Umbilical cord (tissue), 2 donors: ENCODE measurements at places on chromosomes 16 and 17.
A peak's percentile ranks its signal among the peaks of the same experiment; 100 is the strongest.

GRCh38 chr16:88686062-88686438 lies 257 bp downstream of the SNAI3 start:
- DNase-seq = no peak

GRCh38 chr17:55291114-55291507 lies 26.4 kb downstream of the HLF start:
- DNase-seq = no peak

DNA sequence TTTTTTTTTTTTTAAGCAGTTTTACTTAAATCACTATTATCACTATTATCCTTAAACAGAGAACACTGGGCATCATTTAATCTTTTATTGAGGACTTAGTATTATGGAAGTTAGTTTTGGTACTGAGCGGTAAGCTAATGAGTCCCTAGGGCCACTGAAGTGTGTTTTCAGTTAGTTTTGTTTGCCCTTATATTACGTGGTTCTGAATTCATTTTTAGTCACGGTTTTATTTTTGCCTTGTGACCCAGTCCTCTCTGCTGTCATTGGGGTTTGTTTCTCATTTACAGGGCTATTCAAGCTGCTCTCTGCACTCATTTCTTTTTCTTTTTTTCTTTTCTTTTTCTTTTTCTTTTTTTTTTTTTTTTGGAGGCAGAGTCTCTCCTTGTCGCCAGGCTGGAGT lies 17.3 kb downstream of the RABEP1 start:
- no peak for DNase-seq

- DNase-seq = peak; percentile 67
Measured at GRCh38 chr16:676913-677312, 1.4 kb downstream of the RHBDL1 start.

- no peak for DNase-seq
Measured at GRCh38 chr17:30389756-30390300, 11.1 kb downstream of the CPD start.

- DNase-seq = no peak
Measured at GRCh38 chr16:75379911-75380847, 53.1 kb downstream of the CFDP1 start.

DNA sequence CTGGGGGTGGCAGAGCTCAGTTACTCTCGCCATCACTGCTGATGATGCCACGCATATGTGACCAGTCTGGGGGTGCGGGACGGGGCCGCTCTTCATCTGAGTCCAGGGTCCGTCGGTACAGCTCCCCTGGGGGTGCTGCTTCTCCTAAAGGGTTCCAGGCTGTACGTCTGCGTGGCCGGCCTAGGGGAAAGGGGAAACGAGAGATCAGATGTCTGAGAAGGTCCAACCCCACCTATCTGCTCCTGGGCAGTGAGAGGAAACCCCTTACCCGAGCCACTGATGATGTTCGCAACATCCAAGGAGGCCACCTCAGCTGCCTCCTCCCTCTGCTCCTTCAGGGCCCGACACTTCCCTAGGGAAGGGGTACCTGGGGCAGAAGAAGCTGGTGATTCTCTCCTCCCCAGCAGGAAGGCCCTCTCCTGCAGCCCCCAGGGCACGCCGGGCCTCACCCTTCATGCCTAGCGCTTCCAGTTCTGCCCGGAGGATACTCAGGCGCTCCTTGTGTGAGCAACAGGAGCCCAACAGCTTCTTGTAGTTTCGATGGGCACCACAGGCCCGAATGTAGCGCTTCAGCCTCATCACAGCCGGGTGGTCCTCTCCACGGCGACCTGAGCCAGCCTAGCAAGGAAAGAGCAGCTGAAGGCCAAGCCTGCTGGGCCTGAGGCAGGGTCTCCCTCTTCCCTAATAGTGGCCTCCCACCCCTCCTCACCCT lies 2.1 kb downstream of the HIRIP3 start:
- no peak for DNase-seq

GRCh38 chr16:1331712-1332617 lies 1.5 kb upstream of the BAIAP3 start:
- DNase-seq = peak; percentile 74

GRCh38 chr17:58344047-58344790 lies 7.8 kb downstream of the SUPT4H1 start:
- DNase-seq = no peak

DNA sequence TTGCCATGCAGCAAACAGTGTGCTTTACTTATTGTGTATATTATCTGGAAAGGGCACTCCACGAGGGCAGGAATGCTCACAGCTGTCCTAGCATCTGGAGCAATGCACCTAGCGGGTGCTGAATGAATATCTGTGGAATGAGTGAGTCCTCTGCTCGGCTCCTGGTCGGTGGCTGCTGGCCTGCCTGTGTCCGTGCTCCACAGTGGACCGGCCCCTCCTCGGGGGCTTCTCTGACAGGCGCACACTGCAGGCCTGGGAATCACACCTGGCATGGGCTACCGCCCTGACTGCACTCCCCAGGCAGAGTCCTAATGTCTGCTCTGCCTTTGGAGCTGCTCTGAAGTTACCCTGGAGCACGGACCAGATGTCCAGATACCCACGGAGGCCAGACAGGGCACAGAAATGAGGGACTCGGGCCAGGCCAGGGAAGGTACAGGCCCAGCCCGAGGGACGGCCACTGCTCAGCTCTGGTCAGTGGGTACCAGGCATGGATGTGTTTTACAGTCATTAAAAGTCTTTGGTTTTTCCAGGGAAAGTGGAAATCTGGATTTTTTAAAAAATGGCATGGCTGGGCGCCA lies 21.1 kb upstream of the AKTIP start:
- no peak for DNase-seq

DNA sequence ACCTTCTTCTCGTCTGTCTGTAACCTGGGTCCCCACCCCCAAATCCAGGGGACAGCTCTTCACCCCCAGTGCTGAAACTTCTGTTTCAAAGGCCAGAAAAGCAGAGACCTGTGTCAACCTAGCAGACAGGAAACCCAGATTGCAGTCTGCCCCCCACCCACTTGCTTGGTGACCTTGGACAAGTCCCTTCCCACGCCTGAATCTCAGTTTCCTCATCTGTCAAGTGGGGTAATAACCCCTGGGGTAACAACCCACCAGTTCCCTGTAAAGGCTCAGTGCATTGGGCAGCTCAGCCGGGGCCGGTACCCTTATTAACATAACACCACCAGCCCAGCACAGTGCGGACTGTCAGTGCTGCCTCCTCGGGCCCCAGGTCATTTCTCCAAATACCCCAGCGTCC lies 1.3 kb downstream of the STX1B start:
- DNase-seq = no peak

GRCh38 chr16:85991856-85992255 lies 92.9 kb downstream of the IRF8 start:
- DNase-seq = no peak
